Activated gamma-delta T cell (primary cell): ENCODE measurements at places on chromosomes 6 and 20.

- DNase-seq, result no peak
Observed at GRCh38 chr20:31484001-31484400, 8.9 kb downstream of the REM1 start.

DNA sequence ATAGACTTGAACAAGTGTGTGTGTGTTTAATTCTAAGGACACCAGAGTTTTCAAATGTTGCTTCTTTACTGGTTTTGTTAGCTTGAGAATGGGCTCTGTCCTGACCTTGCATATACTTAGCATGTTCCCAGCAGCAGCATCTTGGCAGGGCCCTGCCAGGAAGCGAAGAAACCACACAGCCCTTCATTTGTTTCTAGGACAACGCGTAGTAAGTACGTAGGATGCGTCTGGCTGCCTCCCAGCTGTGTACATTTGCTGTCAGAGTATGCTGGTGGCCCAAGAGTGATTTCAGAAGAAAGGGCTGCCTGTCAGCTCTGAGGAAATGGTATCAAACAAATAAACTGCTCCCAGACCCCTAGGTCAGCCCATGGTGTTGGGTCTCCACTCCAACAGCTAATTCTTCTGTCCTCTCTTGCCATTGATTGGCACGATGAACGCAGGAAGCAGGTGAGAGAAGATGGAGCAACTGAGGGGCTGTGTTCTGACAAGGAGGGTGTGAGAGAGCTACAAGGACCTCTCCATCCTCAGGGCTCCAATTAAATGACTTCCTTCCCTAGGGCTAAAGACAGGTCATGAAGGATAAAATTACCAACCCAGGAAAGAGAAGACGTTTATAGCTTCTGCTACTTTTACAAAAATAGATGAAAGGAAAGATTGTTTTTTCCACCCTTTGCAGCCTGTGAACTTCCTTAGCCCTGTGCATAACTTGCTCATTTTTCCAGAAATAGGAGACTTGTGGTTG, 55.9 kb upstream of the HDDC2 start:
- DNase-seq, result no peak

DNA sequence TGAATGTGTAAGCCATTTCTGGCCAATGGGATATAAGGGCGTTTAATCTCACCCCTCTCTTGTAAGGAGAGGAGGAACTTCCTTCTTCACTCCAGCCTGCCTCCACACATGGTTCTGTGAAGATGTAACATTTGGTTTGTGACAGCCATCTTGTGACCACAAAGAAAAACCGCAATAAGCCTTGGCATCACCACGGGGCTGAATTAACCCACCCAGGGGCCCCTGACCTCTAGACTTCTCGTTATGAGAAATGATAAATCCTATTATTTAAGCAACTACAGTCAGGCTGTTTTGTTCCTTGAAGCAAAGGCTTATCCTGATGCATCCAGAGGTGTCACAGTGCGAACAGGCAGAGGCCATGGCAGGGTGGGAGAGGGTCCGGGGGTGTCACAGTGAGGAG, 139.7 kb downstream of the CDC5L start:
- no peak for DNase-seq

GRCh38 chr20:46695892-46696291, 6.6 kb upstream of the TP53RK start:
- DNase-seq, result no peak

DNA sequence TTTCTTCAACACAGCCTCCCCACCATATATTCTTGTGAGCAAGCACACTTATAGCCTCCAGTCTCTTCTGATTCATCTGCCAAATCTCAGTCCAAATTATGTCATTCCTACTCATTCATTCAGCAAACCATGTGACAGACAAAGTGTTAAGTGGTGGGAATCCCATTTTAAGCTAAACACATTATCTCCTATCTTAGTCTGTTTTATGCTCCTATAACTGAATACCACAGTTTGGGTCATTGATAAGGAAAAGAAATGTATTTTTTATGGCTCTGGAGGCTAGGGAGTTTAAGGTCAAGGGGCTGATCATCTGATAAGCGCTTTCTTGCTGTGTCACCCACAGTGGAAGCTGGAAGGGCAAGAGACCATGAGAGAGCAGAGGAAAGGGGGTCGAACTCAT, 23.9 kb upstream of the SMIM13 start:
- no peak for DNase-seq

- no peak for DNase-seq
Observed at GRCh38 chr6:20411544-20411943, 9.9 kb downstream of the E2F3 start.

GRCh38 chr6:159833556-159833955, 33.5 kb downstream of the PNLDC1 start:
- no peak for DNase-seq
